ENCODE measurements at places on chromosomes 6 and 20.

GRCh38 chr6:17391976-17392375, 1.4 kb upstream of the CAP2 start:
- DNase-seq: no peak

DNA sequence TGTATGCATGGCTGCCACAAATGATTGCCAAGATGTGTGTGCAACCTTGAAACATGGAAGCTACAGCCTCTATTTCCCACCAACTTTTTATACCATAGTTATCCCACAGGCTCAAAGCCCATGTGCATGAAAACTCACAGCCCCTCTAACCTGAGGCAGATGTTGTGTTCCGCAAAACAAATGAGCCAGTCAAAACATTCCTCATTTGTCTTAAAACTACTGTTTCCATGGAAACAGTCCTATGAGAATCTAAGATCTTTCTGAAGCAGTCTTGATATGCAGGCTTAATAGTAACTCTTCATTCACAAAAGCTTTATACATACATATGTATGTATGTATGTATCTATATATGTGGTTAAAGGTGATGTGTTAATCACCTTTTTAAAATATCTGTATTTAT, 31.2 kb upstream of the MANEA start:
- DNase-seq: peak; percentile 4

GRCh38 chr6:154479771-154480639, 30.5 kb downstream of the CNKSR3 start:
- DNase-seq: no peak

- DNase-seq: no peak
These were observed 58.3 kb upstream of the MAP3K4 start for GRCh38 chr6:160933256-160933655.

DNA sequence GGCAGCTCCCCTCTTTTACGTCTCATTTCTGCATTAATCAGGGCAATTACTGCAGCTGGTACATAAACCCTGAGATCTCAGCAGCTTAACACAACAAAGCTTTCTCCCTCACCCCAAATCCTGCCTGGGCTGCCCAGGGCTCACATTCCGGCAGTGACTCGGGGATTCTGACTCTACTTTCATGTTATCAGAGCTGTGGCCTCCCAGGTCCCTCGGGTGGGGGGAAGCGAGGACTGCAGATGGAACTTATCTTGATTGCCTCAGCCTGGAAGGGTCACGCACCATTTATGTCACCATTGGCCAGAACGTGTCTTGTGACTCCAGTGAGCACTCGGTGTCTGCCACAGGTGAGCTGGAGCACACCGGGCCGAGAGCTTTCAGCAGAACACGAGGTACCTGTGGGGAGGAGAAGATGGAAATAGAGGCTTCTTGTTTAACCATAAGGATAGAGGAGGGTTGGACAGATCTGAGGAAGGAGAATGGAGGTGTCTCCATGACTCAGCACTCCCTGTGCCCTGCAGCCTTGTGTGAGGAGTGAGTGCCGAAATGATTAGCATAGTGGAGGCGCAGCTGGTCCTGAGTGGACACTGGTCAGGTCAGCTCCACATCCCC, 88.5 kb upstream of the EXOC2 start:
- DNase-seq: no peak

Data from NCI-H1694 (cell line).